ENCODE measurements at places on chromosomes 2 and 18.

DNA sequence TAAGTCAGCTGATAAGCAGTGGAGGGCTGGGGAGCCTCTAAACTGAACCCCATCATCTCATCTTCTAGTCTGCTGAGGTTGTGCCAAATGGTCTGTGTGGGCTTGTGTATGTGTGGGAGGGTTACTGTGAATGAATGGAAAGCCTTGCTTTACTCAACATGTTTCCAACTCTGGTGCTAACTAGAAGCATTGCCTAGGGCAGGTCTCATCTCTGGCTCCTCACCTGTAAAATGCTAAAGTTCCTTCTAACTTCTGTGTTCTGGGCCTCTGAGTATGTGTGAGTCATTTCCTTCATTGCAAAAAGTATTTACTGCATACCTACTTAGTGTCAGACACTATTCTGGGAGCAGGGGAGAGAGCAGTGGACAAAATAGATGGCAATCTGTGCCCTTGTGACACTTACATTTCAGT lies 1.3 kb downstream of the LIPG start:
- no peak for DNase-seq

DNA sequence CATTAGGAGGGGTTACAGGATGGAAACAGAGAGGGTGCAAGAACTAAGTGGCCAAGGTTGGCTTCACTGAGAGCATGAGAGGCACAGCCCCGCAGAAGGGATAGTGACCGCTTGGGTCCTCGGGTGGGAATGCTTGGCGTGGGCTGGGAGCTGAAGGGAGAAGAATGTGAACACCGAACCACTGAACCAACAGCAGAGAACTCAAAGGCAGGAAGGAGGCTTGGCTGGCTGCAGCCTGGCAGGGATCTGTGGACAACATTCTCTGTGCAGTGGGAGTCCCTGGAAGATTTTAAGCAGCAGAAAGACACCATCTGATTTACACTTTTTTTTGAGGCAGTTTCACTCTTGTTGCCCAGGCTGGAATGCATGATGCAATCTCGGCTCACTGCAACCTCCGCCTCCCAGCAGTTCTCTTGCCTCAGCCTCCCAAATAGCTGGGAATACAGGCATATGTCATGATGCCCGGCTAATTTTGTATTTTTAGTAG lies 33.9 kb downstream of the SOWAHC start:
- DNase-seq, result no peak

DNA sequence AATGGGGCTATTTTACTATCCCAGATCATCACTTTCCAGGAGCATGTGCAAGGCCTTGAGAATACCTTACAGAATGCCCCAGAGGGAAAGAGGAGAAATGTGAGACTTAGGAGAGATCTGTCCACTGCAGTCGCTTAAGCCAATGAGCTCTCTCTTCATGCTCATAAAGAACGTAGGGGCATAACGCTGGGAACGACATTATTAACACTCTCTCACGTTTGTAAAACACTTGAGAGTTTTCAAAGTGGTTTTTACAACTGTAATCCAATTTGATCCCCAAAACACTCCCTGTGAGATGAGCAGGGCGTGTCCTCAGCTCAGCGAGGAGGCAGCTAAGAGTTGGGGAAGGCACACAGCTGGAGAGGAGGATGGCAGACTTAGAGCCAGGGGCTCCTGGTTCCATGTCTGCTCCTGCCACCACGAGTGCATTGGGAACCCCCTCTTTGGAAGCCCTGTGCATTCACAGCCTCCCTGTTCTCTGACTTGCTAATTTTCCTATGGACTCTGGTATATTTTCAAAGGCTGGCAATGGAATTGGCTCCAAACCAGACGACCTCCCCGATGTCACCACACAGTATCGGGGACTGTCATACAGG lies 97.4 kb downstream of the PLB1 start:
- DNase-seq, result no peak

GRCh38 chr2:44010266-44010665 lies 14.5 kb upstream of the LRPPRC start:
- no peak for DNase-seq

DNA sequence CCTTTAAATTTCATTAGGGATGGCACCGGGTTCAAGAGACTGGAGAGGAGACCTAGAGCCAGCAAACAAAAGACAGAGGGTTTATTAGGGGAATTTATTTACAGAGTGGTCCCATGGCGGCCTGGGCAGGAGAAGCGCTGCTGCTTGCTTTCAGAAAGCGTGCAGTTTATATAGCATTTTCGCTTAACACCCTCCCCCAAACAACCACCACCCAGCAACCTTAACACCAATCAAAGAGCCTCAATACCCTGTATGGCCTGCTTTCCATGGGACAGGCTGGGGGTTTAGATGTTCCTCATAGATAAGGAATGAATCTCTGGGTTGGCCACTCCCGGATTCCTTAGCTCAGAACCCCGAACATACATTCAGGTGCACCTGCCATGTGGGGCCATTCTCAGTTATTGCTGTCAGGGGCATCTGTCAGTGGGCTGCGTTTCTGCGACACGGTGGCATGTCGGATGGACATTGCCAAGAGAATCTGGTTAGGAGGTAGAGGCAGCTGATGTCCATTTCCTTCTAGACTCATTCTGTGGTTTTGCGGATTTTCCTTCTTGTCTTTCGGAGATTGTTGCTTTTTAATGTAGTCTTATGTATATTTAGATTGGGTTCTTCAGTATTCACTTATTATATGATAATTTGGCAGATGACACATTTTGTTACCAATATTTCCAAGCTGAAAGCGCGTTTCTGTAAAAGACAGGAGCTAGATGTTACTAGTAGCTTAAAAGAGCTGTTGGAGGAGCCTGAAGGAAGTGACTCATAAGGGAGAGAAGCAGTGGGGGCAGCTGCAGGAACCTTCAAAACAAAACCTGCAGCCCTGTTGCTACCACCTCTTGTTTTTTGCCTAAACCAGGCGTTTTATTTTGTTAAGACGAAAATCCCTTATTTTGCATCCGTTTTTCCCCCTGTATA lies 7.2 kb downstream of the AGAP1 start:
- peak; percentile 12 for DNase-seq

DNA sequence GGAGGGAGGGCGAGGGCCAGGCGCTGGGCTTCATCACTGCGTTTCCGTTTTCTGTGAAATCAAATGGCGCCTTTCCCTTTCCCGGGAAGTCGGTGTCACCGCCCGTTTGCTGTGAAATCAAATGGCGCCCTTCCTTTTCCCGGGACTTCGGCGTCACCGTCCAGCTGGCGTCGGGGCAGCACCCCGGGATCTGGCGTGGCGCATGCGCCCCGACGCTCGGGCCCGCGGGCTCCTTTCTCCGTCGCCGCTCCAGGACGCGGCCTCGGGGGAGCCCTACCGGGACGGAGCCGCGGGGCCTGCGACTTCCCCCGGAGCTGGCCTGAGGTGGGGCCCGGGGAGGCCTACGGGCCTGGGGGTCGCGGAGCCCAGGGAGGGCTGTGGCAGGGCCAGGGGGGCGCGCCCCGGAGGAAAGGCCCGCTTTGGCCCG lies at the start of gene FAM228A:
TSS of gene FAM228A (plus strand) at position 203 of the 427 bp plus-strand sequence. CDS start 428 bp downstream, outside the sequence.
- DNase-seq, result no peak

DNA sequence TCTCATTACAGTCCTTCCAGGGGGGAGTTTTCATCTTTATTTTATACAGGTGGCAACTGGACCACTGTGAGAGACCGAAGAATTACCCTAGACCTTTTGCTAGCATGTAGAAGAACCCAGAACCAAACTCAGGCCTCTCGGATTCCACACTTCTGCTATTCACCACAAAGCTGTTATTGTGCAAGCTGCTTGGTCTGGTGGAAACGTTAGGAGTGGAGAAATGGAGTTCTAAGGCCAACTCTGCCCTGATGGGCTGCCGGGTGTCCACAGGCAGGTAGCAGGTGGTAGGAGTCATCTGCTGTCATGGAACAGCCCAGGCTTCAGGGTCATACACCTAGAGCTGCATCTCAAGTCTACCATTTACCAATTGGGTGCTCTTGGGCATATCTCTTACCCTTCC lies 218.8 kb downstream of the BCL11A start:
- DNase-seq, result no peak

GRCh38 chr2:173990970-173991819 lies 26.0 kb upstream of the SP3 start:
- no peak for DNase-seq

- no peak for DNase-seq
Measured at GRCh38 chr2:85878719-85879370, 9.9 kb downstream of the ST3GAL5 start.

- DNase-seq, result no peak
Measured at GRCh38 chr2:148913492-148913891, 38.5 kb downstream of the KIF5C start.

DNA sequence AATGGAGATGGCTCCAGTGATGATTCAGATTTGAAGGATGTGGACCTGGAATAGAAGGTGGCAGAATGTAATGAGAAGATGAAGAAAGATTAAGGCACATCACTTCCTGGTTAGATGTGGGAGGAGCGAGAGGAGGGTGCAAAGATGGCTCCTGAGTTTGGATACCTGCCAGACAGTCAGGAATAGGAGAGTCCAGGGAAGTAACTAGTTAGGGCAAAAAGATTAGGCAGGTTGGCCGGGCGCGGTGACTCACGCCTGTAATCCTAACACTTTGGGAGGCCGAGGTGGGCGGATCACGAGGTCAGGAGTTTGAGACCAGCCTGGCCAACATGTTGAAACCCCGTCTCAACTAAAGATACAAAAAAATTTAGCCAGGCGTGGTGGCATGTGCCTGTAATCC lies 5.6 kb downstream of the C2orf74 start:
- no peak for DNase-seq

GRCh38 chr2:240159251-240159839 lies 18.9 kb upstream of the OTOS start:
- no peak for DNase-seq

GRCh38 chr2:210673117-210673516 lies 116.7 kb downstream of the CPS1 start:
- DNase-seq, result no peak

DNA sequence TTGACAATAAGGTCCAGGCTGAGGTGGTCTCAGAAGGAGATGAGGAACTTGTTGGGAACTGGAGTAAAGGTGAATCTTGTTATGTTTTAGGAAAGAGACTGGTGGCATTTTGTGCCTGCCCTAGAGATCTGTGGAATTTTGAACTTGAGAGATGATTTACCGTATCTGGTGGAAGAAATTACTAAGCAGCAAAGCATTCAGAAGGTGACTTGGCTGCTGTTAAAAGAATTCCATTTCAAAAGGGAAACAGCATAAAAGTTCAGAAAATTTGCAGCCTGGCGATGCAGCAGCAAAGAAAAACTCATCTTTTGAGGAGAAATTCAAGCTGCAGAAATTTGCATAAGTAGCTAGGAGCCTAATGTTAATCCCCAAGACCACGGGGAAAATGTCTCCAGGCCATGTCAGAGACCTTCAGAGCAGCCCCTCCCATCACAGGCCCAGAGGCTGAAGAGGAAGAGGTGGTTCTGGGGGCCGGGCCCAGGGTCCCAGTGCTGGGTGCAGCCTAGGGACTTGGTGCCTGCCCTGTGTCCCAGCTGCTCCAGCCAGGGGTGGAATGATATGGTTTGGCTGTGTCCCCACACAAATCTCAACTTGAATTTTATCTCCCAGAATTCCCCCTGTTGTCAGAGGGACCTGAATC lies 73.5 kb downstream of the FIGN start:
- no peak for DNase-seq

- no peak for DNase-seq
Measured at GRCh38 chr2:152647552-152647951, 69.7 kb downstream of the PRPF40A start.

GRCh38 chr2:114119862-114120261 lies 230.0 kb downstream of the ACTR3 start:
- DNase-seq, result no peak

- peak; percentile 50 for DNase-seq
Measured at GRCh38 chr2:72859831-72860262, 27.4 kb upstream of the SPR start.

GRCh38 chr2:187842978-187843847 lies 289.0 kb upstream of the TFPI start:
- no peak for DNase-seq

DNA sequence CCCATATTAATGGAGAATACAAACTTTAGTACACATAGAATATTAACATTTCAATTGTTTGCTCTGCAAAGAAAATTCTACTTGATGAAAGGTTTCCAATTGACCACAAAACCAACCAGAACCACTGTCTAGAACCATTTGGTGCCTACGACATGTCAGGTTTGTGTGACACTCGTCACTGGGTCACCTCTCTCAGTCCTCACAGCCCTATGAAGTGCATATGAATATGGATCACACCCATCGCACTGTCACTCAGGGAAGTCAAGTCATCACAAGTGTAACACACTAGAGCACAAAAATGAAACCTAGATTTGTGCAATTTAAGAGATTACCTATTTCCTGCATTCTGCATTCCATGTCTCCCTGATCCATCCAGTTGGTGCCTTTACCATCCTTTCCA lies 43.7 kb downstream of the PTPN2 start:
- DNase-seq, result peak; percentile 32

- DNase-seq, result peak; percentile 12
Measured at GRCh38 chr2:41709702-41710599, 337.9 kb upstream of the PKDCC start.

DNA sequence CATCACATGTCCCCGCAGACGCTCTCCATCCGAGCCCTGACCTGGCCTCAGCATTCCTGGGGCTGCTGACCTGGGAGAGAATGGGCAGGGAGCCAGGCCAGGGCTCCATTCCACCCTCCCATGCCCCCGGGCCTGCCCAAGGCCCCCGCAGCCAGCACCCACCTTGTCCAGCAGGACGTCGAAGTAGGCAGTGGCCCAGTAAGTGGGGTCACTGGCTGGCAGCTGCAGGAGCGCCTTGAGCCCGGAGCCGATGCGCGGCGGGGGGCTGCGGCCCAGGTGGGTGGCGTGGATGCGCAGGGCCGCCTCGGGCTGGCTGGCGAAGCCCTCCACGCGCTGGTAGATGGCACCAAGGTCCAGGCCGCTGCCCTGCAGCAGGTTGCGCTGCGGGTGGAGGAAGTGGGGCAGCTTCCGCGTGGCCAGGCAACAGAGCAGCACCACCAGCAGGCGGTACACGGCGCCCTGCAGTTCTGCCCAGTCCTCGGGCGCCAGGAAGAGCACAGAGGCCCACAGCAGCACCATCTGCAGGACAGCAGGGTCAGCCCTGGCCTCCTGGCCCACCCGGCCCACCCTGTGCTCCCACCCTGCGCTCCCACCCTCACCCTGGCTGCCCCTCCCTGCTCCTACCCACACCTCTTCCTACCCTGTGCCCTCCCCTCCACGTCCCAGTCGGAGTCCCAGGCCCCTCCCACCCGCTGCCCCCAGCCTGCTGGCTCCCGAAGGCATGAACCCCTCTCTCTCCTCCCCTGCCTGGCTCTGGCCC lies 7.6 kb downstream of the MAB21L4 start:
- no peak for DNase-seq

DNA sequence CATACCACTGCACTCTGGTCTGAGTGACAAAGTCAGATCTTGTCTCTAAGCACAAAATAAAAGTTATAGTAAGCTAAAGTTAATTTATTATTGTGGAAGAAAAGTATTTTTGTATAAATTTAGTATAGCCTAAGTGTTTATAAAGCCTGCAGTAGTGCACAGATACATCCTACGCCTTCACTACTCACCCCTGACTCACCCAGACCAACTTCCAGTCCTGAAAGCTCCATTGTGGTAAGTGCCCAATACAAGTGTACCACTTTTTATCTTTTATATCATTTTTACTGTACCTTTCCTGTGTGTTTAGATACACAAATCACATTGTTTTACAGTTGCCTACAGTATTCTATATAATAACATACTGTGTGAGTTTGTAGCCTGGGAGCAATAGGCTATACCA lies 57.5 kb downstream of the UBE2E3 start:
- peak; percentile 16 for DNase-seq

- DNase-seq, result no peak
Measured at GRCh38 chr2:110777531-110778311, 45.3 kb downstream of the ACOXL start.

GRCh38 chr18:8607776-8608742 lies 1.2 kb upstream of the RAB12 start:
- no peak for DNase-seq

GRCh38 chr2:202035089-202035940 lies 1.7 kb downstream of the FZD7 start:
- DNase-seq, result peak; percentile 16
